Endodermal cell (in vitro differentiated cells): ENCODE measurements at places on chromosomes 11 and 22. TPM values are rescaled to one million over a fixed set of nuclear protein-coding genes. Genes with fewer than 3 reads are reported as not detected.

- DNase-seq = no peak
Measured at GRCh38 chr11:120249279-120250262, 9.6 kb downstream of the POU2F3 start.

DNA sequence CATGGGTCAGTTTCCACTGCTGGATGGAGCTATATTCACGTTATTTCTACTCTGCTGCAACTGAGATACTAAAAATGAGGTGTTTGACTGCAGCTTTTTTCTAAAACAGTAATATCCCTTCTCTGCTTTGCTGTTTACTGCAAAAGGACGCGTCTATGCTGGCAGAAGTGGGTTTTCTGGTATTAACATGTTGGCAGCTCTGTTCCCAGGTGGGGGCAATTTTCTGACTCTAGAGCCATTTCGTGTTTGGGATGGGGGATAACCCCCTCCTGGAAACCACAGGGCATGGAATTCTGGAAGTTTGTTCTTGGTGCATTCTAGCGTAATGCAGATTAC is 4.9 kb downstream of the GRK2 start:
- DNase-seq = no peak

- no peak for DNase-seq
Measured at GRCh38 chr11:1766719-1767398, 3.1 kb upstream of the CTSD start.

DNA sequence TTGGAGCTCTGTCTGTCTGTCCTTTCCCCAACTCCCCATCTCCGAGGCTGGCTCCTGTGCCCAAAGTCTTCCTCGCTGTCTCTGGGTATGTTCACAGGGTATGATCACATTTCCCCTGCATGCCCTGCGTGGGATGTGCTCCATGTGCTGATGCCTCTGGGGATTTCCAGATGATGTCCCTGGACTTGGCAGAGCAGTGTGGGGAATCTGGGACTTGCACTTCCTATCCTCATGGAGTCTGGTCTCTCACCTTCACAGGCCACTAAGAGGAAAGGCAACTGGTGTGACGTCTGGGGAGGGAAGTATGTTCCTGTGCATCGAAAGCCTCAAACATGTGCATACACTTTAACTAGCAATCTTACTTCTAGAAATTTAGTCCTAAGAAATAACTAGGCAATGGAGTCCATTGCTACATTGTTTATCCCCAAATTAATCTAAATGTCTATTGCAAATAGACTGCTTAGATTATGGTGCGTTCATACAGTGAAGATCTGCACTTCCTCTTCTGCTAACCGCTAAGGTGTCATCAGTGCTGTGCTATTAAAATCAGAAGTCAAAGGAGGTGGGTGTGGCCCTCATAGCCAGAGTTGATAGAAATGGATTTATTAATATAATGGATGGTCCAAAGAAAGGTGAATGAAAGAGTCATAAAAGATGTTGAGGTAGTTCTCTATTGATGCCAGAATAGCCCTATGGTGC is 20.8 kb downstream of the TIMP3 start:
- no peak for DNase-seq

DNA sequence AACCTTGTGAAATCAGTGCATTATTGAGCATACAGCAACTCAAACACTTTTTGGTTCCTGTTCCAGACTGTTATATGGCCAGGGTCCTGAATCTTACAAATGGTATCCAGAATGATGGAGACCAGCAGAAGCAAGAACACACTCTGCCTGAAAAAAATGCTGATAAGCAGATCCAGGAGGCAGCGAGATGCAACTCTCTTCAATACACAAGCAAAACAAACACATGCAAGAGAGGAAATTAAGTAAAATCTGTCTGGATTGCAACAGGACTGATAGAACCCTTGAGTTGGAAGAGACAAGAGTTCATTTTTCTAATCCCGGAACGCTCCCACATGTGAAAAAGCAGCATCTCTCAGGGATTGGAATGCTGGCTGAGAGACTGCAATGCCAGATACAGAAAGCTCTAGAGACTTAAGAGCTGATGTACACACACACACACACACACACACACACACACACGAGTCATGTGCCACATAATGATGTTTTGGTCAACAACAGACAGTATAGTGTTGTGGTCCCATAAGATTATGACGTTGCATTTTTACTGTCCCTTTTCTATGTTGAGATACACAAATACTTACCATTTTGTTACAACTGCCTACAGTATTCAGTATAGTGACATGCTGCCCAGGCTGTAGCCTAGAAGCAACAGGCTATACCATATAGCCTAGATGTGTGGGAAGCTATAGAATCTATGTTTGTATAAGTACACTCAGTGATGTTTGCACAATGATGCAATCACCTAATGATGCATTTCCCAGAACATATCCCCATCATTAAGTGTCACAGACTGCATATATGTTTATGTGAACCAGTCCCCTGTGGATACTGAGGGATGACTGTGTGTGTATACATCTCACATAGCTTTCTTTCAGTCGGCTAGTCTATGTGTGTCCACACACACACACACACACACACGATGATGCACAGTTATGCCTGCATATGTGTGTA is 406.6 kb downstream of the LARGE1 start:
- DNase-seq = no peak

GRCh38 chr11:2590131-2590964 is 109.4 kb downstream of the KCNQ1OT1 start:
- no peak for DNase-seq

GRCh38 chr22:20146777-20147176 is 4.1 kb downstream of the CCDC188 start:
- no peak for DNase-seq

GRCh38 chr22:17138513-17138912 is 17.4 kb upstream of the TMEM121B start:
- DNase-seq = no peak

- DNase-seq = no peak
Measured at GRCh38 chr11:123180166-123180565, 14.9 kb downstream of the CLMP start.

DNA sequence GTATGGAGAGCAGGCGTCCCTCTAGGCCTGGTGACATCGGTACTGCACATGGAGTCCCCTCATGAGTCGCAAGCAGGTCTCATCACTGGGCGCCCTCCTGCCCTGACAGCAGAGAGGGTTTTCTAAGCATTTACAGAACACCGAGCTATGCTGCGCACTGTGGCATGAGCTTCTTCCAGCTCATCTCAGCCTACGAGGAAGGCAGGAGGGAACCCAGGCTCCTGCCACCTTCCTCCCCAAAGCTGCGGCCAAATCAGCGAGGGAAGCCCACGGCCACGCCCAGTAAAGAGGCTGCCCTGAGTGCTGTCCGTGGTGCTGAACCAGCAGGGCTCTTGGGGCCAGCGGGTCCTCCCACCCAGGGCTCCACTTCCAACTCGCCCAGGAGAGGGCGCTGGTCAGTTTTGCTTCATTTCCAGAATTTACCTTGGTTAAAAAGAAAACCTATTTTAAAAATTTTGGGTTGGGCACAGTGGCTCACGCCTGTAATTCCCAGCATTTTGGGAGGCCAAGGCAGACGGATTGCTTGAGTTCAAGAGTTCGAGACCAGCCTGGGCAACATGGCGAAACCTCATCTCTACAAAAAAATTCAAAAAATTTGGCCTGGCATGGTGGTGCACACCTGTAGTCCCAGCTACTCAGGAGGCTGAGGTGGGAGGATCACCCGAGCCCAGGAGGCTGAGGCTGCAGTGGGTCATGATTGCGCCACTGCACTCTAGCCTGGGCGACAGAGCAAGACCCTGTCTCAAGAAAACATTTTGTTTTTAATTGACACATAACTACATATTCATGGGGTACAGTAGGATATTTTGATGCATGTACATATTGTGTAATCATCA is 34.2 kb downstream of the PHF21B start:
- DNase-seq = peak; percentile 98

DNA sequence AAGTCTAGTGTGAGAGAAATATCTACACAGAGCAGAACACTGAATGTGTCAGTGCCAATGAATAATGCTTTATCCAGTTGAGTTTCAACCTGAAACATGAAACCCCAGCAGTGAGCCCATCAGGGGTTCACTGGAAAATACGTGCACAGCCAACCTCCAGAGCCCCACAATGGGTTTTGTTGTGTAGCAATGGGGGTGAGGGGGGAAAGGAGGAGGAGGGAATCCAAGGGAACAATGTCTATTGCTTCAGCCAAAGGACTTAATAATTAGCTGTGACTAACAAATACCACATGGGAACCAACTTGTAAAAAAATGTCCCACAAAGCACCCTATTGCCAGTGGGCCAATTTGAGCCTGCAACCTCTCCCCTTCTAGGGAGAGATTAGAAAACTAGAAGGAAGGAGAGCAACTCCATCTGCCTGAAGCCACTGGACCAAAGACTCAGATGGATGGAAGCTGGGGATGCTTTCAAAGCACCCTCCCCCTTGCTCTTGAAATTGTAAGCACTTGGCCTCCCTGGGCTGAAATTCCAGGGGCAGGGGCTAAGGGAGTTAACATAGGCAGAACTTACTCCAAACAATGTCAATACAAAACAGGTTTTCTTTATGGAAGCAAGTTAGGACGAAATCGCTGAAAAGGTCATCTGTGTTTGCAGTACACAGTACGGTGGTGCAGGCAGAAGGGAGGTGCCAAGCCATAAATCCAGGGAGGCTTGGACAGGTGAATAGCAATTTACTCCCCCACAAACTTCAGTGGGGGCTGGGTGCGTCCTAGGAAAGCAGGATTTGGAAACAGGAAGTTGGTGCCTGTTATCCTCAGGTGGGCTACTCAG is 99.8 kb downstream of the ARL14EP start:
- peak; percentile 64 for DNase-seq

DNA sequence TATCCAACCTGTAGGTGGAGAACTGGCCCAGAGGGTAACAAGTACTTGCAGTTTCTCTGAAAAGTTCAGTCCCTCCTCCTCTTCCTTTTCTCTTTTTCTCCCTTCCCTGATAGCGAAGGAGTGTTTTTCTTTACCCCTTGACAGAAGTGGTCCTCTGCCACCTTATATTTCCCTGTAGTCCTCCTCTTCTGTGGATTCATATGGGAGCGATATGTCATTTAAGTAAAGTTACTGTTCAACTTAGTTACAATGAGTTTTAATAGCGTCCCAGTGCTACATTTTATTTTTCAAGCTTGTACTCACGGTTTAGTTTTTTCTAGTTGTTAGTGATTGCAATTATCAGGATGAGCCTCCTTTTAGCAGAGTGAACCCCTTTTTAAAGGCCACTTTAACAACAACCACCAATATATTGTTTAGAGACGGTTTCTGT is 1.4 kb downstream of the PCF11 start:
- no peak for DNase-seq

- no peak for DNase-seq
Measured at GRCh38 chr22:43888740-43889139, 3.1 kb downstream of the PNPLA5 start.

DNA sequence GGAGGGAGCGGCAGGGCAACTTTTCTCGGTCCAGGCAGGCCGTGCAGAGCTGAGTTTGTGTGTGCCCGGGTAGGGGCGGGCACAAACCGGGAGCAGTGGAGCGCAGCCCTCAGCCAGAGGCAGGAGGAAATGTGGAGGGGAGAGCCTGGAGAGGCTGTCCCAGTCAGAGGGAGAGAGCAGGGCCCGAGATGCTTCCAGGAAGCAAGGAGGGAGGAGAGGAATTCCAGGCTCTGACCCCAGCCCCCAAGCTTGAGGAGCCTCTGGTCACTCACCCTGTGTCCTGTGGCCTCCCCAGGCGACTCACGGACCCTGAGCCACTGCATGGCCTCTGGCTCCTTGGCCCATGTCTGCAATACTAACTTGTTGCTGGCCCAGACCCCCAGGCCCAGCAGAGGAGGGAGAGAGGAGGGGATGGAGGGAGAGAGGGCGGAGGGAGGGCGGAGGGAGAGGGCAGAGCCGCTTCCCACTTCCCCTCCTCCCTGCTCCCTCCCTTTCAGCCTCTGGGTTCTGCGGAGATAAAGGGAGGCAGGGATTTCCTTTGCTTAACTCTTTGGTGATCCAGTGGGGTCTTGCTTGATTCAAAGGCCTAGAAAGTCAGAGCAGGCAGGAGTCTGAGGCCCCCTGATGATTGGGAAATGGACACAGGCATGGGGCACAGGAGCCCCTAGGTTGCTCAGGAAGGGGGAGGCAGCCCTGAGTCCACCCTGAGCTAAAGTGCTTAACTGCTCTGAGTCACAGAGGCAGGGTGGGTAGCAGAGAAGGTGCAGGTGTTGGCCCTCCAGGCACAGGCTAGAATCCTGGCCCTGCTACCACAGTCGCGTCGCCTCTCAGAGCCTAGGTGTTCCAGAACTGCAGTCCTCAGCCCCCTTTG is at the start of gene C1QTNF6:
Gene C1QTNF6, minus strand, starts transcription at position 357 of the 871 bp plus-strand sequence. Its CDS starts 34 bp downstream, at position 323.
- DNase-seq = peak; percentile 90

- DNase-seq = peak; percentile 29
Measured at GRCh38 chr22:47625531-47626427, 863.3 kb downstream of the TBC1D22A start.

GRCh38 chr22:38513063-38513462 is 7.0 kb upstream of the DDX17 start:
- peak; percentile 85 for DNase-seq

DNA sequence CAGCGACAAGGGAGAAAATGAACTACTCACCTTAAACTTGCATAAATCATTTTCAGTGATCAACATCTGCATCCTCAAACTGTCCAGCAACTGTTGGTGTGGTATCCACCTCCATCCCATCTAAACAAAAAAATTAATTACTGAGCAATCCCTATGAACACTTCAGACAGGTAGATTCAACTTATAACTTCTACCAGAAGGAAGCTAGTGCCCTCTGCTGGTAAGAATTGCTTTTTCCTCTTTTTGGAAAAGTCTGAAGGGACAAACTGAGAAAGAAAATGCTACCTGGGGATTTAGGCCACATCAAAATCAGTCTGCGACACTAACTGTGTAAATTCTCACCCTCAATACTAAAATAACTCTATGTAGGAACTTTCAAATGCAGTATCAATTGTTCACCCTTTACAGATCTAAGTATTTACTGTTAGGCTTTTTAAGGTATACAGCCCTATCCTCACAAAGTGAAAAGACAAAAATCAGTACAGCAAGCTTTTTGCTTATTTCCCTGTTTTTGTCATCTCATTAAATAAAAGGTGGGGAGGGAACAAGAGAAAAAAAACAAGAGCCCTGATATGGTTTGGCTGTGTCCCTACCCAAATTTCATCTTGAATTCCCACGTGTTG is 17.9 kb downstream of the CLNS1A start:
- peak; percentile 45 for DNase-seq

GRCh38 chr11:16363706-16364105 is 7.4 kb upstream of the SOX6 start:
- DNase-seq = no peak

The APOBEC3C gene
- total RNA-seq = 25.2 and 27.4 TPM in 2 replicates

The CTR9 gene
- total RNA-seq = 32.7 to 34.9 TPM (median 33.7 TPM) in 3 replicates

The KRTAP5-10 gene
- not detected in 2 replicates for total RNA-seq

The OLFML1 gene
- total RNA-seq = 0.56 and 0.81 TPM in 2 replicates

The SLC5A1 gene
- total RNA-seq = not detected in 2 replicates

The NPTXR gene
- total RNA-seq = 2.1 and 2.3 TPM in 2 replicates

The OR8D4 gene
- total RNA-seq = 0.11 and 0.13 TPM in 2 replicates
